ENCODE measurements at places on chromosomes 11 and 22.

DNA sequence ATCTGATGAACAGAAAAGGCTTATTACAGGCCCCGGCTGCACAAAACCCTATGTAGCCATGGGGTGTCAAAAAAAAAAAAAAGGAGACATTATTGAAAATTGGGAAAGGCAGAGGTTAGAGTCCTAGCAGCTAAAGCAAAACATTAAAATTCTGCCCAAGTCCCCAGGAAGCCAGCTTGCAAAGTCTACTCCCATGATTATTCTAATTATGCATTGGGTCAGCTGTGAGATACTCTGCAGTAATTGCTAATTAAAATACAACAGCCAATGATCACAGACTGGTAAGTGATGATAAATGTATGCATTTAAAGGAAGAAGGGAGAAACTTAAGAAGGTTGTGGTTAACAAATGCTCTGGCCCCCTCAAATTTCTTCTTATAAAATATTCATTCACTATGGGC lies 286.9 kb upstream of the PITPNB start:
- DNase-seq, result no peak

GRCh38 chr22:26931471-26931870 lies 274.1 kb downstream of the MIAT start:
- no peak for DNase-seq

DNA sequence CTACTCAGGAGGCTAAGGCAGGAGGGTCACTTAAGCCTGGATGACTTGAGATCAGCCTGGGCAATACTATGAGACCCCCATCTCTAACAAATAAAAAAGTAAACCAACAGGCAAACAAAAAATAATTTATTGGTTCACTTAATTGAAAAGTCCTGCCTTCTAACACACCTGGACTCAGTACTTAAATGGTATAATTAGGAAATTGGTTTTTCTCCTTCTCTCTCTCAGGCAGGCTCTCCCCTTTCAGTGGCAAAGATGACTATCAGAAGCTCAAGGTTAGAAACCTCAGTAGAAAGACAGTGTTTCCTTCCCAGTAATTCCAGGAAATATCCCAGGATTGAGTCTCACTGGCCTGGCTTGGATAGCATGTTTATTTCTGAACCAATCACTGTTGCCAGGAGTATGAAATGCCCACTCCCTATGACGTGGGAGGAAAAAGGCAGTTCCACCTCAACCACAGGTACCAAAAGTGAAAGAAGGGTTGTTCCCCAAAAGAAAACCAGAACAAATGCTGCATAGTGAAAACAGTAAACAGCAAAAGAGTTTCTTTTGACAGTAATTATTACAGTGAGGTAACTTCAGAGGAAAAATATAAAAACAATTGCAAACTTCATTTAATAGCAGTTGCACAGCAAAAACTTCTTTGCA lies 56.3 kb upstream of the SOX6 start:
- no peak for DNase-seq

GRCh38 chr11:76629116-76629852 lies 41.3 kb downstream of the LRRC32 start:
- no peak for DNase-seq

DNA sequence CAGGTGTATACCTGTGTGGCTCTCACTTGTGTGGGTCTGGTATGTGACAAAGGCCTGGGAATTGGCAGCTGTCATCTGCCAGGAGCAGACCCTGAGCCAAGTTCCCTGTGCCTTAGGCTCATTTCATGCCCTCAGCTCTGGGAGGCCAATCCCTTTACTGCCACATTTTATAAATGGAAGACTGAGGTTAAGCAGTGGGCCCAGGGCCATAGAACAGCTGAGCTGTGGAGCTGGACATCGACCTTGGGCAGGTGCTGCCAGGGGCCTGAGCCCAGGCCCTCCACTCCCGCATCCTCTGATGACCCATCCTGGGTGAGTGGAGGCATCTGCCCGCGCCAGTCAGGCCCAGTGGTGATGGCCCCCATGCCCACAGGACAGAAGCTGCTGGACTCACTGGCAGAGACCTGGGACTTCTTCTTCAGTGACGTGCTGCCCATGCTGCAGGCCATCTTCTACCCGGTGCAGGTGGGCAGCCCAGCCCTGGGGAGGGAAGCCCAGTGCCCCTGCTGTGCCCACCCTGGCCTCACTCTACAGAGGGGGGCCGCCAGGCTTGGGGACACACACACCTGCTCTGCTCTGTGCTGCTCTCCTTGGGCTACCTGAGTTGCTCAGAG lies 20.9 kb upstream of the ARHGAP8 start:
- no peak for DNase-seq

DNA sequence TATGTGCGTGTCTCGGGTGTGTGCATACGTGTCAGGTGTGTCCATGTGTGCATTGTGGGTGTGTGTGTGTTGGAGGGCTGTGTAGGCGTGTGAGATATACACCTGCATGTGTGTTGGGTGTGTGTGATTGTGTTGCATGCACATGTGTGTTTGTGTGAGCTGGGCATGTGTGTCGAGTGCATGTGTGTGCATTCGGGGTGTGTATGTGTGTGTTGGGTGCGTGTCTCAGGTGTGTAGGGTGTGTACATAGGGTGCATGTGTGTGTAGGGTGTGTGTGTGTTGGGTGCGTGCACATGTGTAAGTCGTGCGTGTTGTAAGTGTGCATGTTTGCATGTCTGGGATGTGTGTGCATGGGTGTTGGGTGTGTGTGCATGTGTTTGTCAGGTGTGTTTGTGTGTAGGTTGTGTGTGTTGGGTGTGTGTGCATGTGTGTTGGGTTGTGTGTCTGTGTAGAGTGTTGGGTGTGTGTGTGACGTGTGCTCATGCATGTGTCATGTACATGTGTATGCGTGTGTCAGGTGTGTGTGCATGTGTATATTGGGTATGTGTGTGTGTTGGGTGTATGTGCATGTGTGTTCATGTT lies 4.1 kb downstream of the MUC6 start:
- DNase-seq, result no peak

GRCh38 chr22:46954781-46955180 lies 192.3 kb downstream of the TBC1D22A start:
- DNase-seq, result no peak

- DNase-seq, result no peak
These were observed 70.8 kb downstream of the KCNQ1 start for GRCh38 chr11:2515401-2516275.

DNA sequence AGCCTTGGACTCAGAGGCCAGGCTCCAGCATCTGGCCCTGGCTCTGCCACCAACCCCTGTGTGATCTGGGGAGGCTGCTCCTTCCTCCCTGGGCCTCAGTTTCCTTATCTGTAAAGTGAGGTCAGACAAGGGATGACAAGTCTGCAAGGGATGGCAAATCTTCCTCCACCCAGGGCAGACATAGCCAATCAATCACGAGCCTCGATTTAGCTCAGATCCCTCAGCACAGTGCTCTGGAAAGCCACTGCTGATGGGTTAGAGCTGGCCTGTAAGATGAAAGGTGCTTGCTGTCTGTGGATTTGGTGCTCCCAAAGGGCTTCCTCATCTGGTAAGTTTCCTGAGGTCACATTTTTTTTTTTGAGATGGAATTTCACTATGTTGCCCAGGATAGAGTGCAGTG lies 20.2 kb downstream of the NPTXR start:
- DNase-seq, result no peak

GRCh38 chr11:134399293-134399654 lies 12.8 kb downstream of the B3GAT1 start:
- DNase-seq, result no peak

GRCh38 chr11:23010790-23011335 lies 150.6 kb upstream of the CCDC179 start:
- DNase-seq, result no peak

- DNase-seq, result no peak
These were observed 269.3 kb upstream of the MPPED2 start for GRCh38 chr11:30855383-30856006.

DNA sequence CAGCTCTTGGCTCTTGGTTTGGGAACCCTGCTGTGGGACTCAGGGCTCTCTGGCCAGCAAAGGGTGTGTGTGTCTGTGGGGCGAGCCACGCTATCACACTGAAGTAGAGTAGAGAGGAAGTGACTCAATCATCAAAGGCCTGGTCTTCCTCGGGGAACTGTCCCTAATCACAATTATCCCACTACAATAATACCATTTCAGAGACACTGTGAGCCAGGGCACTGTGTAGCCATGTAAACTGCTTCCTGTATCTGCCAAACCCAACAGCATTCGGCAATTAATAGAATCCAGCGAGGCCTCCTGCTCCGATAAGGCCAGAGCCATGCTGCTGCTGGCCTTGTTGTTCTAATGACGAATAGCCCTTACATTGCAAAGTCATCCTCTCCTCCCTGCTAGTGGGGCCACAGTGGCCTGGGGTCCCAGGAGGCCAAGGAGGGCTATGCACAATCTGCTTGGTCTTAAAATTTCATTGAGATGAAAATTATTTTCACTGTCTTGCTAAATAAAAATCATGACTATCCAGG lies 49.8 kb upstream of the LMO2 start:
- DNase-seq, result no peak

GRCh38 chr22:32692371-32692770 lies 109.1 kb upstream of the TIMP3 start:
- no peak for DNase-seq

DNA sequence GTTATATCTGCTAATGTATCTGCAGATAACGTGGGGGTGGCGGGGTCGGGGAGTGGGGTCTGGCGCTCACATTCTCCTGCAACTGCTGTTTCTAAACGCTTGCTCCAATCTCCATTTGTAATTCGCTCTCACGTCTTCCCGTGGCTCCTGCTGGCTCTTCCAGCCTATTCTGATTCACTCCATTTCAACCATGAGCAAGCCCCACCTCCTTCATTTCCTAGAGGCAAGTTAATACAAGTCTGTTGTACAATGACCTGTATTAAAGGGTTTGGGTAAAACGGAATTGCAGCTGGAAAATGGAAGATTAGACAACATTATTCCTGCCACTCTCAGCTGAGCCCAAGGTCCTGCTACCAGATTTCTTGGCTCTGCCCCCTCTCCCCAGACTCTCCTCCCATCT lies 132.3 kb downstream of the CSNK2A3 start:
- no peak for DNase-seq

- no peak for DNase-seq
These were observed 2.9 kb downstream of the CLCF1 start for GRCh38 chr11:67370351-67371076.

GRCh38 chr22:25045159-25045558 lies 92.6 kb downstream of the KIAA1671 start:
- no peak for DNase-seq

DNA sequence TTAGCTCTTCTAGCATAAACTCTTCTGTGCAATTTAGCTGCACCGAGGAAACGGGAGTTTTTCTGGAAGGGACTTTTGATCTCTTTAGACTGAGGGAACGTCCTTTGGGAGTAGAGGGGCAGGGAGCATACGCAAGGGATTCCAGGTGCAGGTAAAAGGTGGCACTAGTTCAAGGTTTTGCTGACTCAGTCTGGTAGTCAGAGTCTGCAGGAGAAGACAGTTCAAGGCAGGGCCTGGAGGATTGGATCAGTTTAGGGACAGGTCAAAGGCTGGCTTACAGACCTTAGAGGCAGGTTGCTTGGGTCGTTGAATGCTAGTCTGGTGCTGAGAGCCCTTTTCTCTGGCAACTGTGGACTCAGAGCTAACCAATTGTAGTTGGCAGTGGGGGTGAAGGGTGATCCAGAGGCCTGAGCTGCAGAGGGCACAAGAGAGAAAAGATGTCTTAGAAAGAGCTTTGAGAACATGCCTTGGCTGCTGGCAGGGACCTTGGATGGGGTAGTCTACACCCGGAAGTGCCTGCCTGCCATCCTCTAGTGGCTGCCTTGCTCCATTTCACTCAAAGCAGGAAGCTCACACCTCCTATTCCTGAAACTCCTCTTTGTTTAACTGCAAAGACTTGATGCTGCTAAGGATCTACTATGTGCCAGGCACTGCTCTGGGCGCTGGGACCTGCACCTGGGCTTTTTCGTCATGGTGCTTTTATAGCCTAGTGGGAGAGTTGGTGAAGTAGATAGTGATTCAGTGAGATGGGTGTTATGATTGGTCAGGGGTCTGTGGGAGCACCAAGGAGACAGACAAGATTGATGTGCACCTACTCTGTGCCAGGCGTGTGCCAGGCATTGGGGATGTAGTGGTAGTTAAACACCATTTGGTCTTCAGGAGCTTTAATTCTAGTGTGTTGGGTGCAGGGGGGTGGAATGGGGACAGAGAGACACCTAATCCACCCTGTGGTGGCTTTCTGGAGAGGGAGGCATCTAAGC lies 17.1 kb downstream of the MIAT start:
- no peak for DNase-seq

DNA sequence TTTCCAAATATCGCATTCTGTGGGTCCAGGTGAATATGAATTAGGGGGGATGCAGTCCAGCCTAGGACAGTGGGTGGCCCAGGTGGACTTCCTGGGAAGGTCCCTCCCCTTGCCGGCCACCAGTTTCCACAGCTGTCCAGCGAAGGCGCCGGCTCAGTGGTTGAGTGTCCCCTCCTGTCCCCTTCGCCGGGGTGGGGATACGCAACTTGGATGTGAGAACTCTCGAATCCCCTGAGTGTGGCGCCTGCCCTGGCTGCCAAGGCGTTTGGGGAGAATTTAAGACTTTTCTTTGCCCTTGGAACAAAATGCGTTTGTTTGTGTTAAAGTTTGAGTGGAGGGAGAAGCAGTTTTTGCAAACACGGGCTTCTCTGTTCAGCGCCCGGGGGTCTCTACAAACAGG lies 123.7 kb downstream of the KCNQ1OT1 start:
- DNase-seq, result no peak

GRCh38 chr22:27393371-27393770 lies 408.2 kb downstream of the MN1 start:
- DNase-seq, result no peak

- no peak for DNase-seq
These were observed 17.1 kb upstream of the ADORA2A start for GRCh38 chr22:24410110-24410856.

DNA sequence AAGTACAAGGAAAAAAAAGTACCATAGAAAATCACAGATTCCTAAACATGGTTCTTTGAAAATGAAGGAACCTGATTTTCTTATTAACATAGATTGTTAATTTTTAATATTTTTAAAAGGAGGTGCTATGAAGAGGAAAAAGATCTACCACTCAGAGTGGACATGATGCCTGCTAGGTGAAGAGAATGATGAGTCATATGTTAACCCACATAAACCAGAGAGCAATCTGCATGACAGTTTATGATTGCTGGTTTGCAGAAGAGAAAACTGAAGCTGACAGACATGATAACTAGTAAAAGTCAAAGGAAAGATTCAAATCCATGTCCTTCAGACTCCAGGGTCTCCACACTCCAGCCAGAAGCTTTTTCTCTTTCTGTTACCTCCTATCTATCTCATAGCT lies 1231.7 kb downstream of the LRRC4C start:
- DNase-seq, result no peak

DNA sequence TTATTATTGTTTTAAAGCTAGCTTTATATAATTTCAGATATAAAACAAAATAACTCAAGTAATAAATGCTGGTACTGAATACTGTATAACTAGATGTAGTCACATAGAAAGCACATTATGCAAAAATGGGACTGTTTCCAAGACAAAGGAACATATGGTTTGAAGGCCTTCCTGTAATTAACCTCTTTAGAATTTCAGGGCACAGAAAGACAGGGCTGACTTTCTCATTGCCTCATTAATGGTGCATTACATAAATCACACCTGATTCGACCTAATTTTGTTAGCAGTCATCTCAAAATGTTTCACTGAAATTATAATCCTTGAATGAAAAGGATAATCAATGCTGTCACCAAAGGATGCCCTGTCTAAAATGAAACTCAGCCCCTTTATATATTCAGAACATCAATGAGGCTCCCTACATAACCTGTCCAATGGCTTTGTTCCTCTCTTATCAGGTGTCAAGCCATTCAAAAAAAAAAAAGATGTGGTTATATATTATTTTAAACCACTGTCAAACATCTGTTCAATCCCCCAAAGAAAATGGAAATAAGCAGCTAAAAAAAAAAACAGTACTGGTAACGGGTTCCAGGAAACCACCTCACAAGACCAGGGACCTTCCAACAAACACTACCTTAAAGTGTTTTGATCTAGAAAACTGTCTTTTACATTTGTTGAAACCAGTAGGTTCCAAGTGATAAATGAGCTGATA lies 77.4 kb downstream of the FAM168A start:
- no peak for DNase-seq
